ENCODE measurements at places on chromosomes 16 and 17.

DNA sequence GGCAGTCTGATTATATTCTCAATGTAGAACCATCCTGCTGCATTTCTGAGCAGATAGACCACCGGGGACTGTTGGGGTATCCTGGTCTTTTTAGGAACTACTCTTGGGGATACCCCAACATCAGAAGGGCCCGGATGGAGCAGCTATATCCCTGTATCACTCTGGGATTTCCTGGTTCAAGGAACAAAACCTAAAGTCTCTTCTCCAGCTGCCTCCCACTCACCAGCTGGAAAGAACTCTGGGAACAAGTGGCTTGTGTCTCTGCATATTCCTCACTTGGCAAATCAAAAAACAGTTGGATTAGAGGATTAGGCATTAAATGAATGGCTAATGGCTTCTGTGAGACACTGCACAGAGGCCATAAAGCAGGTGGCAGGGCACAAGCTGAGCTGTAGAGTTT, 62.3 kb upstream of the HS3ST2 start:
- no peak for DNase-seq

DNA sequence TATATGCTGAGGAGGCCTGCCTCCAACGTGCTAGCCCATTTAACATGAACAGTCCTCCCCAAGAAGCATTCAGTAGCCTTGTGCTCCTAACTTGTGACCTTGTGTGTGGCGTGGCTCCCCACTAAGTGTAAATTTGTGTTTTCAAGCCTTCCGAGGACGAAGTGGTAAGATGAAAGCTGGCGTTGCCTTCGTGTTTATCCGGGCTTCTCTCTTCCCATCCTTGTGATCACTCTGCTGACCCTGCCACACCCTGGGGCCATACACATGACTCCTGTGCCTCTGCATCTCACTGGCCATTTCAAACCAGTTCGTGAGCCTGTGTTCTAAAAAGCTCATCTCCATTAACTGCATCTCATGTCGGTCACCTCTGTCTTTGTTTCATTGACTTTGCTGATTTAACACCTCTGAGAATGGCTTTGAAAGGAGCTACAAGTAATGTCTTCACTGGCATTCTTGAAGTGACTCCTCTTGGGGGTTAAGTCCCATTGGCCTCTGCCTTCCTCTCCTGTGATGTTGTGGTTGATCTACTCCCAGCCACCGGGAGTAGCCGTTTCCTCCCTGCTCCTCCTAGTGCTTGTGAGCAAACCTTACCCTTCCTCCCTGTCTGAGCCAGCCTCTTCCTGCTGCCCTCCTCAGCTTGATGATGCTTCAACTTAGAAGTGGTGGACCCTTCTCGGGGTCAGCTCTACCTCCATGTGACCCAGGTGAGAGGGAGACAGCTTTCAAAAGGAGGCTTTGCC, 27.4 kb upstream of the NAGLU start:
- no peak for DNase-seq

GRCh38 chr17:81806461-81807209, 2.7 kb downstream of the GCGR start:
- no peak for DNase-seq

DNA sequence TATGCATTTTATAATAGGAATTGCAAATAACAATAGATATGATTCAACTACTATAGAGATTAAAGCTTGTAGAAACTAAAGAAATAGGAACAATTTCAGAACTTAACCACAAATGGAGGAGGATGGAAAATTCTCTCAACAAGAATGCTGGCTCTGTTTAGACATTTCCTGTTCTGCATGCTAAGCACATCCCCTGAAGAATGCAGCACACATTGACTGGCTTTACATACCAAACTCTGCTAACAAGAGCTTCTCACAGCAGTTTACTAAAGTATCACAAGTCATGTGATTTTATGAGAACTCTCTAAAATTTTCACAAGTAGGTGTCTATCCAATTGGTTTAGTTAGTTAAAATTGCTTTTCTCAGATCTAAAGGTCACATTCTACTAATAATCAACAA, 85.2 kb downstream of the SPAG9 start:
- DNase-seq, result no peak

- no peak for DNase-seq
These were observed 14.3 kb downstream of the NUP85 start for GRCh38 chr17:75219815-75220214.

DNA sequence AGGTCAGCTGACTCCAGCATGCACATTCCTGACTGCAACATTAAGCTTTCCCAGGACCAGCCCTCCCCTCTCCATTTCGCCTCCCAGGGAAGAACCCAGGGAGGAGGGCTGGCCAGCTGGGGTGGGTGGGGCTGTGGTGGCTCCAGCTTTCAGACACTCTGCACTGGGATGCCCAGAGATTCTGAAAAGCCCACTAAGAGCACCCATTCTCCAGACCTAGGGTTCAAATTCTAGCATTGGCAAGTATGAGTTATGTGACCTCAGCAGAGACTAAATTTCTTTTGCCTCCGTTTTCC, 7.8 kb downstream of the DLX3 start:
- no peak for DNase-seq

DNA sequence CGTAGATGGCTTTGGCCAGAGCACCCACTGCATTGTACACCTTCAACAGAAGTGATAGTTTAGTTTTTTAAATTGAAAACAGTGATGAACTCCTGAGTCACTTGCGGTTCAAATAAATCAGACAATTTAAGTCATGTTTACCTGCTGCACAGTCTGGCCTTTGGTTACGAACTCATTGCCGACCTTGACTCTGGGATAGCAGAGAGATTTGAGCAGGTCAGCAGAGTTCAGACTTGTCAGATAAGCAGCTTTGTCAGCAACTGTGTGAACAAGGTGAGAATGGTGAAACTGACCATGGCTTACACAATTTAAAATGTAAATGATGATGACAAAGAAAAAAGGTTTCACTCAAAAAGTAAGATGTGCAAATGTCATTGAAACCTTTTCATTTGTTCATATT, 9.3 kb downstream of the MYH4 start:
- no peak for DNase-seq

DNA sequence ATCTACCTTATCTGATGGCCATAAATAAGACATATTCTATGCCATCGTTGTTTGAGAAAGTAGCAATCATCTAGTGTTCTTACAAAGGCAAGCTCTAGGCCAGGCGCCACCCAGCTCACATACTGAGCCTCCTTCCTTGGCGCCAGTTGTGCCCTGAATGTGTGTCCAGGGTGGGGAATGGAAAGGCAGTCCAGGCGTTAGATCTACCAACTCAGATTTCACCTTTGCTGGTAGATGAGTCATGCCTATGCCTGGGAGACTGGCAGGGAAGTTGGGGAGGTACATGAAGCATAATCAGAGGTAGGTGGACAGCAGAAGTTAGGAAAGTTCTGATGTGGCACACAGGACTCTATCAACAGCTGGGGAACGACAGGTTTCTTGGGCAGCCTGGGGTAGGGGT, 23.6 kb downstream of the SDR42E1 start:
- DNase-seq, result no peak

GRCh38 chr17:2064520-2064971, 9.6 kb downstream of the HIC1 start:
- DNase-seq, result no peak

GRCh38 chr17:41511116-41511515, 5.7 kb upstream of the KRT13 start:
- no peak for DNase-seq

- DNase-seq, result no peak
These were observed 31.1 kb upstream of the ZFPM1 start for GRCh38 chr16:88421871-88422433.

DNA sequence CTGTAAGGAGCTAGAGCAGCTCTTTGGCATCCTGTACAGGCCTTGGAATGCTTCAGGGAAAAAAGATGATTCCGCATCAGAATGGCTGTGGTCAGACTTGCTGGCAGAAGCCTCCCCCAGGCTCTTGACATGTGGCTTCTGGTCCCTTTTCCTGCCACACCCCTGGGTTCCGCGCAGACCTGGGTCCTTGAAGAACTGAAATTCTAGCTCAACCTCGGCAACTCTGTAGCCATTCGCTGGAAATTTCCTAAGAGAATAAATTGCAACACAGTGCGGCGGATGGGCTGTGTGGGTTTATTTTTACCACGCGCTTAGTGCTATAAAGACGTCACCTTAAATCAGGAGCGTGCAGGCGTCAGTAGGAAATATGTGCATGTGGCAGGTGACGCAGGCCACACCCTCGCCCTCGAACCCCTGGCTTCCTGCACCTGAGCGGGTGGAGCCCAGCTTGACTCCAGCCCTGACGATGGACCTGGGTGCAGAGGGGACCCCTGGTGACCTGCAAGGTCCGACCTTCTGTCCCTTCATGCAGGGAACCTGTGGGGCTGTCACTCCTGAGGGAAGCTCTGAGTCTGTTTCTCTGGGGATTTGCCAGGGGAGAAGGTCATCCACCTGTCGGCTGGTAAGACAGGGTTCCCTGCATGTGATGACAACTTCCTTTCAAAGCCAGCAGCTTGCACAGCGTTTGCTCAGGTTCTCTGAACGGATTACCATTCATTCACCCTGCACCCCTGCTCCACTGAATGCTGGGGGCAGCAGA, 46.3 kb downstream of the METRNL start:
- DNase-seq, result no peak

- no peak for DNase-seq
These were observed 8.5 kb downstream of the ALOXE3 start for GRCh38 chr17:8109661-8110455.

DNA sequence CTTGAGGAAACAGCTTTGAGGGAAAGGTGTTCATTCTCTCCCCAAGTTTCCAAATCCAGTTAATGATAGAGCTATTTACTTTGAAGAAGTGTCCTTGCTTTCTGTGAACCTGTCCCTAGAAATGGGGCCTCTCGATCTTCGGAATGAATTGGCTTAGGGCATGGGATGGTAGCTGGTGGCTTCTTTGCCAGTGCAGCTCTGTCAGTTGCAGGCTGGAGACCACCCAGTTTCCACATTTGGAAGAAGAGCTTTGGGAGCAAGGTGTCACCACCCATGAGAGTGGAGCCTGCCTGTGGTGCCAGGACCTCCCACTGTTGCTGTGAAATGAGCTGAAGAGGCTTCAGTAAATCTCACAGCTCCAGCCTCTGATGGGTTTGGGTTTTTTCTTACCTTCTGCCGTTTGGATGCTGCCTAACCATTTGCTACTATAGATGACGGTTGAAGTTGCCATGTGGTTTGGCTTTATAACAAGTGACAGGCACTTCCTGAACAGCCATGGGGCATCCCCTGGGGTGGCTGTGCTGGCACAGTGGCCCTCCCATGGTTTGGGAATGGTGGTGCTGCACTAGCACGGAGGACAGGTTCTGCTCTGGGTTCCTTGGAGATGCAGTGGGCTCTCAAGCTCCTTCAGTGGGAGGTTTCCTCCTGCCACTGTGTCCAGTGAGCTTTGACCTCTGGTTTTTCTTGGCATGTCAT, 19.5 kb upstream of the SLC5A10 start:
- DNase-seq, result no peak

- DNase-seq, result no peak
These were observed 41.4 kb upstream of the ANKFN1 start for GRCh38 chr17:56111706-56112485.

- DNase-seq, result no peak
These were observed 28.1 kb upstream of the KRT17 start for GRCh38 chr17:41652461-41652970.

Data from stimulated activated CD8-positive, alpha-beta memory T cell treated with anti-CD3 and anti-CD28 coated beads, Interleukin-4, amount 100 ng/mL, for 1 hour (primary cell).